ENCODE measurements at places on chromosomes 3 and 15. TPM values are rescaled to one million over a fixed set of nuclear protein-coding genes. Genes with fewer than 3 reads are reported as not detected.
A peak's percentile ranks its signal among the peaks of the same experiment; 100 is the strongest.

DNA sequence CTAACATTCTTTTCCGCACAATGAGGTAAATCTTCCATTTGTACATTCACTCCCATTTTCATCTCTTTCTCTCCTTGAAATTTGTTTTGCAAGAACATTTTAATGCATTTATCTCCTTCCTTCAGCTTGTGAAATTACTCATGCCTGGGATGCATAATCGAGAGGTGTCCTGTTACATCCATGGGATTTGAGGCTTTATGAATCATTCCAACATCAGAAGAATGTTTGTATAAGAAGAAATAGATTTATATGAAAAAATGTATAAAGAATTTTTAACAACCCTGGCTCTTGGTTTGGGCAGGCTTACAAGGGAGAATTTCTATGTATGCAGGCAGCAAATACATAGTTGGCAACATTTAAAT lies 93.2 kb upstream of the MBNL1 start:
- peak; percentile 92 for DNase-seq

Gene NUP210
- total RNA-seq = not detected

DNA sequence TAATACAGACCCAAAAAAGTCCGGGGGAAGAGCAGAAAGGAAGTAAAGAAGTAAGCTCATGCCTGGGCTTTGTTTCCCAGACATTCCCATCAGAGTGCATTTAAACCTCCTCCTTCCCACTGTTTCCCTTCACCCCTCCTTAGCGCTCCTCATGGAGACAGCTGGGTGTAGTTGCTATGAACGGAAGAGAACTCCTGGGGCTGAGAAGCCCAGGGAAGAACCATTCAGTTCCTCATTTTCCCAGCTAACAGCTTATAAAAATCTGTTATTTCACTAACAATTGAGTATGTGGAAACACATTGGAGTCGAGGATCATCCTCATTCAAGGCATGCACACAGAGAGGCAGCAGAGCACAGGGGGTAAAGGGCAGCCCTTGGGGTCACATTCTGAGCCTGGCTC lies 299.3 kb downstream of the SHQ1 start:
- no peak for DNase-seq

- DNase-seq = peak; percentile 65
Measured at GRCh38 chr3:10223676-10224639, 24.3 kb upstream of the TATDN2 start.

Gene ZNF501
- 1.3 TPM for total RNA-seq

GRCh38 chr3:179297971-179298725 lies 24.7 kb upstream of the ZNF639 start:
- peak; percentile 63 for DNase-seq

- no peak for DNase-seq
Measured at GRCh38 chr15:90885432-90886290, 1.4 kb downstream of the FES start.

DNA sequence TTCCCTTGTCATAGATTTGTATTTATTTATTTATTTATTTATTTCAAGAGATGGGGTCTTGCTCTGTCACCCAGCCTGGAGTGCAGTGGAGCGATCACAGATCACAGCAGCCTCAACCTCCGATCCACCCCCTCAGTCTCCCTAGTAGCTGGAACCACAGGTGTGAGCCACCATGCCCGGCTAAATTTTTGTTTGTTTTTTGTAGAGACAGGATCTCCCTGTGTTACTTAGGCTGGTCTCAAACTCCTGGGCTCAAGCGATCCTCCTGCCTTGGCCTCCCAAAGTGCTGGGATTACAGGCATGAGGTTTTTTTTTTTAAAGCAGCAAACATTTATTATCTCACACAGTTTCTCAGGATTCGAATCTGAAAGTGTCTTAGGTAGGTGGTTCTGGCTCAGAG lies 2.5 kb downstream of the TTBK2 start:
- DNase-seq = no peak

Gene MYL3
- not detected for total RNA-seq

- peak; percentile 45 for DNase-seq
Measured at GRCh38 chr15:58285921-58286278, 145.9 kb upstream of the LIPC start.

GRCh38 chr3:50210510-50211367 lies 5.7 kb downstream of the SLC38A3 start:
- DNase-seq = no peak

Gene DTWD1
- total RNA-seq = 23.8 TPM

Gene CMTM8
- total RNA-seq = 7.1 TPM

Measured in LHCN-M2 (cell line).